ENCODE measurements at places on chromosomes 1 and 21.

GRCh38 chr1:229943148-229943714 is 123.8 kb upstream of the GALNT2 start:
- no peak for DNase-seq

GRCh38 chr1:16078925-16079656 is 5.6 kb upstream of the FAM131C start:
- DNase-seq: peak; percentile 85

DNA sequence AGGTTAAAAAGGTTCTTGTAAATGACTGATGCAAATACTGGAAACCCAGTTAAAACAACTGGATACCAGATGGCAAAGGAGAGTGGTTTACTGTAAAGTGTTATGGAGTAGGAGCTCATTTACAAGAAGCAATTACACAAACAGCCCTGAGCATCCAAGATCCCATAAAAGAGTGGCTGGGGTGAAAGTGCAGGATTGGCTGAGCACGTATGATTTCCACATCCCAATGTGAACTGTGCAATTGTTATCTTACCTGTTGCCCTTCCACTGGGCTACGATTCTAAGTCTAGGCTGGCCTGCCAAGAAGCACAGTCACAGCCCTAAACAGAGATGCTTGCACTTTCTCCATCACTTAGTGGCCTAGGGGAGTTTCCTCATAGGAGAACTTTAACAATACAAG is 277.6 kb upstream of the RUNX1 start:
- DNase-seq: no peak

GRCh38 chr21:32184485-32184884 is 94.4 kb downstream of the MIS18A start:
- DNase-seq: no peak

GRCh38 chr1:198259333-198260074 is 102.7 kb downstream of the NEK7 start:
- no peak for DNase-seq

- no peak for DNase-seq
Measured at GRCh38 chr1:77175230-77175844, 43.9 kb downstream of the PIGK start.

DNA sequence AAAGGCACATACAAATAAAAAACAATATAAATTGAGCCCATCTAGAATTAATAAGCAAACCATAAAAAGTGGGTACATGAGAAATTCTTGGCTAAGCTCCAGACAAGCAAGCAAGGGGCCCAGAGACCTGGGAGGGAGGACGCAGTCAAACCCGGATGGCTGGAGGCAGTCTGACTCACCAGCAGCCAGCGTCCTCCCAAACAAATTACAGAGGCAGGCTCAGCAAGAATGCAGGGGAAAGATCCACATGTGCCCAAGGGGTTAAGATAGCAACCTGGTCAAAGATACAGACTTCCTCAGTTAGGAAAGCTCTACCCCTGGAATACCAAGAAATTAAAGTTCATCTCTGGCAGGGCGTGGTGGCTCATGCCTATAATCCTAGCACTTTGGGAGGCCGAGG is 7.4 kb upstream of the TIAM1 start:
- DNase-seq: no peak

DNA sequence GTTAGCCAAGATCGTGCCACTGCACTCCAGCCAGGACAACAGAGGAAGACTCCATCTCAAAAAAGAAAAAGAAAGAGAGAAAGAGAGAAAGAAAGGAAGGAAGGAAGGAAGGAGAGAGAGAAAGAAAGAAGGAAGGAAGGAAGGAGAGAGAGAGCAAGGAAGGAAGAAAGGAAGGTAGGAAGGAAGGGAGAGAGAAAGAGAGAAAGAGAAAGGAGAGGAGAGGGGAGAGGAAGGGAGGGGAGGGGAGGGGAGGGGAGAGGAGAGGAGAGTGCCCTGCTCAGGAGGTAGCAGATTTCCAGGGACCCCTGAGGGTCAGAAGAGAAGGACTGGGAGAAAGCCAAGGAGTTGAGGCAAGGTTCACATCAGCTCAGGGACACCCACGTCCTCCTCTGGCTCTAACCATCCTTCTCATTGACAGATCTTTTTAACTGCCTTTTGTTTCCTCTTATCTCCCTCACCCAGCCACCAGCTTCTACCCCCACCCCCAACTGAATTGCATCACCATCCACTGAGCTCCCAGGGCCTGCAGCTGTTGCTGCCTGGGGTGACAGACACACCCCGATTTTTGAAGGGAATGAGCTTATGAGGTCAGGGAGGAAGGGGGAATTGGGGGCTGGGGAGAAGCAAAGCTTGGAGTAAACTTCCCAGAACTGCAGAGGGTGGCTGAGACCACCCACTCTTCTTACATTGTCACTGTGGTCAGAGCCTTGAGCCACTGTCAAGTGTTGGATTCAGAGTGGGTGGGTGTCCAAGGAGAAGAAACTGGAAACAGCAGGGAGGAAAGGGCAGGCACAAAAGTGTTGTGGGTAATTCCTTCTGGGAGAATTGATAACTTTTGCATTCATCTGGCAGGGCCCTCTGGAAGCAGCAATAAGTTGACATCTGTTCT is 91.6 kb downstream of the GLUL start:
- DNase-seq: peak; percentile 34

GRCh38 chr1:219550201-219550600 is 62.7 kb downstream of the ZC3H11B start:
- DNase-seq: no peak

DNA sequence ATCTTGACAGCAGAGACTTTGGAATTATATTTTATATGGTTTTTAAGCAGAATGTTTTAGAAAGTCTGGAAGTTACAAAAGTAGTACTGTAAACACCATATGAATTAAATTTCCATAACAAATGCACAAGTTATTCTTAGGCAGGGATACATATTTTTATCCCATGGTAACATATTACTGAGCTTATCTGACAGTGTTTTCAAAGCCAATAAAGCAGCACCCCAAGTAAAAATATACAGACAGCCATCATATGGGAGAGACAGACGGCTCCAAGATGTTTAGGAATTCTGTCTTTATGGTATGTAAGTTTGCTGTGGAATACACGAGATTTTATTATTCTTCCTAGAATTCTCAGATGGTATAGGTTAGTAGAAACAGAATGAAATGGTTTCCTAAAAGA is 12.0 kb upstream of the GNG4 start:
- no peak for DNase-seq

DNA sequence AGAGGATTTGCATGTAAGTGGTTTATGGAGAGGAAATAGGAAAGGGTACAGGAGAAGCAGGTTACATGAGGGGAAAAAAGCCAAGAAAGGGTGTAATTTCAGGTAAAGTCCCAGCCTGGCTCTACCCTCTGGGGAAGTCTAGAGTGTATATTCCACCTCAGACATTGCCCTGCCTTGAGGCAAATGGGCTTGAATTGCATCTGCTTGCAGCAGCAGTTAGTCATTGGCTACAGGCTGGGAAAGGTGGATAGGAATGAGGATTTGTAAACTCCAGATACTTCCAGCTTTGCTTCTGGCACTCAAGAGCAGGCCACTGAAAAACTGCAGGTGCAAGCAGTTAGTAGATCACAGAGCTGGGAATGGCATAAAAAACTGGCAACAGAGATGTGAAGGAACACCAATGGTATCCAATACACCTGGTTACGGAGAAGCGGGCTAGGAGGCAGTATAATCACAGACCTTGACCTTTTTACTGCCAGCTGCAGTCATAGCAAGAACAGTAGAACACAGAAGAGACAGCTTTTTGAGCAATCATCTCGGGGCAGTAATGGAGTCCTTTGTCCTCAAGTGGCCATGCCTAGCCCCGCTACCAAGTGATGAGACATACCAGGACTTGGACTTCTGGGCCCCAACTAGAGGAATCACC is 226.9 kb upstream of the NRIP1 start:
- no peak for DNase-seq

GRCh38 chr1:45327644-45328515 is 1.2 kb downstream of the HPDL start:
- DNase-seq: peak; percentile 26

DNA sequence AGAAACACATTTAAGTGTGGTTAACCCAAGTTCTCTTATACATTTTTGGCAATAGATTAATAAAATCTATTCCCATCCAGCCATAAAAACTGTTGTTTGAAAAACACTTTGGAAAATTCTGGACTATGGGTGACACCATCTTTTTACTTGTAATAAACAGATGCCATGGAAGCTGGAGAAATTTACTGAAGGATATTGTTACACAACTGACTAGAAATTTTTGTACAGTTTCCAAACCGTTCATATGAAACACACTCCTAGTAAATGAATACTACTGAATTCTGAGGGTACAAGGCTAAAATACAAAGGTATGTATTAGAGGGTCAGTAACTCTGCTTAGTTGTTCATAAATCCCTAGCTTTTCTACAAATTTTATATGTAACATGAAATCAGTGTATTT is 48.7 kb downstream of the TRIM33 start:
- no peak for DNase-seq

DNA sequence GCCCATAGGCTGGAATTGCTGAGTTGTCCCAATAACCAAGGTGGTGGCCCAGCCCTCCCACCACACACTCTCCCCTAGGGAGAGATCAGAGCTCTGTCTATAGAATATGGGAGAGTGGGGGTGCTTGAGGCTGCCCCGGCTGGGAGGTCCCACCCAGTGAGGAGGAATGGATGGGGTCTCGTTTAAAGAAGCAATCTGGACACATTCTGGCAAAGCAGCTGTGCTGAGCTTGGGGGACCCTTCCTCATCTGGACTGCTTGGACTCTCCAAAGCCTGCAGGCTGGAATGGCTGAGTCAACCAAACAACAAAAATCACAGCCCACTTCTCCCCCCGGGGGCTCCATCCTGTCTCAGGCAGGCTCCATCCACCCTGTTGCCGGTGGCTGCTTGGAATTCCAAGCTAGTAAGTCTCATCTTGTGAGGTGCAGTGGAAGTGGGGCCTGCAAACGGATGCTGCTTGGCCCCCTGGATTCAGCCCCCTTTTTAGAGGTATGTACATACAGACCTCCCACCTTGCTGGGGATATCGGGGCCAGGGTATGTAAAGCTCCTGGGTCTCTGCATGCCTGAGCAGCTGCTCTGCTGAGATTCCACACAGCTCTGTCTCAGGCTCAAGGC is 67.1 kb upstream of the FAM78B start:
- DNase-seq: no peak

- DNase-seq: no peak
Measured at GRCh38 chr1:143720087-143721023, 251.4 kb downstream of the FAM72C start.

GRCh38 chr1:97174039-97174704 is 452.6 kb downstream of the PTBP2 start:
- no peak for DNase-seq

GRCh38 chr1:219897914-219898313 is 30.4 kb downstream of the SLC30A10 start:
- DNase-seq: no peak

GRCh38 chr1:184709418-184709817 is 45.2 kb downstream of the EDEM3 start:
- DNase-seq: no peak

GRCh38 chr1:195045072-195045471 is 1563.2 kb downstream of the KCNT2 start:
- DNase-seq: no peak

DNA sequence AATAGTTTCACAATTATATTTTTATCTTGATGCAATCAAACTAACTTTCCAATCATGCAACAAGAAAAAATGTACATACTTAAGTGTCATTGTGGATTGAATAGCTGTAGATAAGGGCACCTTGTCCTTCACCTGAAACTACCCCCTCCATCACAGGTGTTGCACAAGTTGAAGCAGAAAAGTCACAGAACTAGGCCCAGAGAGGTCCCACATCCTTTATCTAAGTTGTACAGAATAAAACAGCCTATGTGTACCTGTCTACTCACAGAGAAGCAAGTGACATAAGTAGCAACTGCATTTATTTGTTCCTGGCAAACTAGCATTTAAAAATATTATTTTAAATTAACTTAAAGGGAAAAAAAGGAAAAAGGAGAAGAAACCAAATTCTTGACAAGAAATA is 256.8 kb downstream of the FAF1 start:
- no peak for DNase-seq

DNA sequence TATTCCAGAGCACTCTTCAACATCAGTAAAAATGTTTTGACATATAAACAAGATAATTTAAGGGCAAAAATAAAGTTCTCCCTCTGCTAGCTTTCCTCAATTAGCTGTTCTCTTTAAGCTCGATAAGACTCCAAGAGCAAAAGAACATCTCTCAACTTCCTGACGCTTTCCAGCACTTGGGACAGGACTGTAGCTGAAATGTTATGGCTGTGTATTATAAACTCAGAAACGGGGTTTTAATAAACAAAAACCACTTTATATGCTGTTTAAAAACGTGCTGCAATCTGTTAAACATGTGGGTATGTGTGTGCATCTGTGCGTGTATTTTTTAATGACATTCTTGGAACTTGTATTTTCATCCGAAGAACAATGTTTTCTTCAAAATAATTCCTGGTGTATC is 71.5 kb upstream of the RGS2 start:
- DNase-seq: no peak

- DNase-seq: no peak
Measured at GRCh38 chr1:214902636-214903320, 179.8 kb upstream of the KCNK2 start.

- DNase-seq: no peak
Measured at GRCh38 chr1:204283711-204284651, 70.2 kb upstream of the GOLT1A start.

DNA sequence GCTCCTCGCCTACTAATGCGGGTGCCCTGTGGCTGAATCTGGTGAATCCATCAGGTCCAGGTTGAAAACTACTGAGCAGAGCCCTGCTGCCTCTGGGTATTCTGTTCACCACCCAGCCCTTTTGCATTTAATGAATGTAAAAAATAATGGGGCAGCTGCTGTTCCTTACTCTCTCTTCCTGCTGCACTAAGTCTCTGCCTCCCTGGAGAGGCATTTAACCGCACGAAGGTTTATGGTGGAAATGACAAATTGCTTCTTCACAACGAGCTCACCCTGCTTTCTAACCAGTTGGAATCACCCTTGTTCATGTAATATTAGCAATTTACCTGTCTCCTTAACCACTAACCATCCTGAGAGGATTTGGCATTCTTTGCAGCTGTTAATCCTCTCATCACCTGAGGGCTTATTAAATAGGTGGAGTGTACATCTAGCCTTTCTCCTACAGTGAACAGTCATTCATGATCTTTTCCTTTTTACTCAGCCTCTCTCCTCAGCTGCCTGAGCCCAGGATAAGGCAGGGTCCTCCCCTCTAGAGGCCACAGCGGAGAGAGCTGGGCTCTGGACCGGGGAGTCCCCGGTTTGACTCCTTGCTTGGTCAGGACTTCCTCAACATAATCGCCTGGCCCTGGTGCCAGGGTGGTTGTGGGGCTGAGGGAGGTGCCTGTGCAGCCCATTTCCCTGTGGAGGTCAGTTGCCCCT is 97.6 kb downstream of the NOS1AP start:
- DNase-seq: no peak

DNA sequence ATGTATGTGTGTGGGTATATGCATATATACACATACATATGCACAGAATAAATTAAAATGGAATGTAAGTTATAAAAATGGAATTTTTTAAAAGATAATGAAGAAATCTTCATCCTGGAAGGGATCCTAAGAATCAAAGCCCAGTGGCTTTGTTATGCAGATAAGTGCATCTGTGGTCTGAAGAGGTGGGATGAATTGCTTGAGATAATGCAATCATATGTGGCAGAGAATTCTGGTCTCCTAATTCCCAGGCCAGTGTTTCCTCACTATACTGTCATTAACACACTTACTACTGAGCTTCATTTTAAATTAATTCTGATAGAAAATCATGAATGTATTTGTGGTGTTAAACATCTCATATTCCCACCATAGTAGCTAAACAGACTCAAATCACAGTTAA is 86.7 kb upstream of the PRMT6 start:
- DNase-seq: no peak

All from activated naive CD4-positive, alpha-beta T cell treated with anti-CD3 and anti-CD28 coated beads, Interleukin-2, amount 10 ng/mL, durations not matched to agents 7 days and 5 days (primary cell).